ENCODE measurements at places on chromosomes 2 and 18. TPM values are rescaled to one million over a fixed set of nuclear protein-coding genes. Genes with fewer than 3 reads are reported as not detected.

- DNase-seq, result no peak
Measured at GRCh38 chr2:45769056-45769455, 117.6 kb downstream of the PRKCE start.

DNA sequence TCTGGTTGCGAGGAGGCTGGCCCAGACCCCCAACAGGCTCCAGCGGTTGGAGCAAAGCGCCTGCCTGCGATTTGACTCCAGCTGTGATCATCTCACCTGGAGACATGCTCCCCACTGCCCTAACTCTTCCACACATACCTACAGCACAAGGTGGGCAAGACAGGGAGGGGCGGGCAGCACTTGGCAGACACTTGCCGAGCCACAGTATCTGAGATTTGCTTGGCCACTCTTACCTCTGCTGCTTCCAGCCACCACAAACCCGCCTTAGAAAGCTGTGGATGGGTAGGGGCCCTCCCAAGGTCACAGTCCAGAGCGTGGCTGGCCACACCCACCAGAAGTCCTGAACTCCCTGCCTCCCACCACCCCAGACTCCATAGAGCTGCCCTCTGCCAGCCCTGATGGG, 8.2 kb downstream of the CYP26B1 start:
- DNase-seq, result no peak

GRCh38 chr2:180607514-180608049, 372.8 kb upstream of the UBE2E3 start:
- no peak for DNase-seq

Gene LHCGR
- total RNA-seq, result 0.10 TPM

Gene HAAO
- total RNA-seq, result 1.9 TPM

Data from left ventricle myocardium superior (tissue), 1 donor.